ENCODE measurements at places on chromosomes 11 and 22. TPM values are rescaled to one million over a fixed set of nuclear protein-coding genes. Genes with fewer than 3 reads are reported as not detected.

GRCh38 chr22:32494971-32495370, 20.4 kb downstream of the FBXO7 start:
- DNase-seq: no peak

The MYO7A gene
- 0.05 TPM for total RNA-seq

The SPDYC gene
- total RNA-seq: not detected

GRCh38 chr22:24240381-24240780, 4.5 kb downstream of the GGT5 start:
- DNase-seq: no peak

DNA sequence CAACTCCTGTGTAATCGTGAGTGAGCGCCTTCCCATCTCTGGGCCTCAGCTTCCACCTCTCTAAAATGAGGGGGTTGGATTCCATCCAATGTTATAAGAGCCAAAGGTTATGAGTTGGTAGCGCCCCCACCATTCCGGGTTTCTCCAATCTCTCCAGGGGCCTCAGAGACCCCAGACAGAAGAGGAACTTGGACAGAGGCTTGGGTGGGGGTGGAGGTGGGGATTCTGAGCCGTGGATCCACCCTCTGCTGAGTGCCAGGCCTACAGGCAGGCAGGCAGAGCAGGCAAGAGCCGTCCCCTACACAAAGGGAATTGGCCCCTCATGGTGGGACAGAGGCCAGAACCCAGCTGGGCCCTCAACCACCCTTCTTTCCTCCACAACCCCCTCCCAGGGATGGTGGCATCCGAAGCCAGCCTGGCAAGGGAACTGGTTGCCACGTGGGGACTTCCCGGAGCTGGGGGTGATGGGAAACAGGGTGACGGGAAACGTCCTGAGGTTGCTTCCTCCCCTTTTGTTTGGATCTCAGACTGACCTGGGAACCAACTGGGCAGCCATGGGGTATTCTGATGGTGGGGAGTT, 31.8 kb downstream of the TXN2 start:
- DNase-seq: no peak

- no peak for DNase-seq
These were observed 81.3 kb upstream of the LINC01488 start for GRCh38 chr11:69400140-69400539.

DNA sequence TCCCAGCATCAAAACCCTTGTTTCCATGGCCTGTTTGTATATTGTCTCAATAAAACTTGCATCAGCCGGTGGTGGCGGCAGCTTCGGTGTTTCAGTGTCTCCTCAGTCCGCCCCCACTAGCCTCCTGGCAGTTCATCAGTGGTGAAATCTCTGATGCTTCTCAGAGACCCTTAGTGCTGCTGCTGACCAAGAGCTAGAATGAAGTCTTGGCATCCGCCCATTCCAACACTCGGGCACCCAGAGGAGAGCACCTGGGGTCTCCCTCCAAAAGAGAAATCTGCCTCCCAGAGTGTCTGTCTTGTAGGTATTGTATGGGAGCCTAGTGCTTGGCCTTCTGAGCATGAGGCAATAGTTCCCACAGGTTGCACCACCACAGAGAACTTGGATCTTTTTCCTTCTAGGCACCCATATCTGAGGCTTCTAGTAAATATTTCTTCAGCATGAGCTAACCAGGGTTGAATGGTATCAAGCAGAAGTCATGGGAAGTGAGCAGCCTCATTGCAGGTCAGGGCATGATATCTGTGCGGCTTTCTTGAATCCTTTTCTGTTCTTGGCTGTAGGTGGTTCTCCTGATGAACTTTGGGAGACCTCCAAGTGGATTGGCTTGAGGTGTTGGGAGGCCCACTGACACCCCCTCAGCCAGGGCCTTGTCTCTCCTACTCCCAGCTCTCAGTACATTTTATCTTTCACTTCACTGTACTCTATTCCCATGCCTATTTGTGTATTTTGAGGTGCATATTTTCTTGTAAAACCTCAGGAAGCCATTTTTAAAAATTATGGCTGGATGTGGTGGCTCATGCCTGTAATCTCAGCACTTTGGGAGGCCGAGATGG, 13.2 kb upstream of the AIFM3 start:
- no peak for DNase-seq

DNA sequence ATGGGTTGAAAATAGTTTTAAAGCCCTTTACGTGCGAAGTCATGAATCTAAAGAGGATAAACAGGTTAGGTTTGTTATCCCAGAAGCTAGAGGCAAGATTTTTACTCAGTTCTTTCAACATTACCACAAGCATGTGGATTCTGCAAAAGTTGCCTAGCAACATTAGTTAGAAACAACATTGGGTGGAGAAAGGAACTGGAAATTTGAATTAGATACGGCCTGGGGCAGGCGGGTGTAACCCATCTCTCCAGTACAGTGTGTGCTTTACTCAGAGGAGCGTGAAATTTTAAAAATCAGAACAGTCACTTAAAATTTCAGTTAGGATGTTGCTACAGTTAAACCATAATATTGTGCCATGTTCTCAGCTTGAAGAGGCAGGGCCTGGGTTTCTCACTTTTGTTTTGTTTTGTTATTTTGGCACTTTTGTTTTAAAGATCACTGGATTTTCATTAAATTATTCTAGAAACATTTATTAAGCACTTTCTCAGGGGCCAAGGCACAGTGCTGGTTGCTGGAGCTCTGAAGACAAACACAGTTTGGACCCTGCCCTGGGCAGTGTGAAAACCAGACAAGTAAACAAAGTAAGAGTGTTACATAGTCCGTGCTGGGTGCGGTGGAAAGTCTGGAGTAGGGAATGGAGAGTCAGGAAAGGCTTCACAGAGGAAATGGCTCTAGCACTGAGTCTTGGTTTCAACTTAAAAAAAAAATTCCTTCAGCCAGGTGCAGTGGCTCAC, 4.4 kb upstream of the WEE1 start:
- no peak for DNase-seq

- no peak for DNase-seq
These were observed 45.5 kb upstream of the ME3 start for GRCh38 chr11:86717817-86718501.

DNA sequence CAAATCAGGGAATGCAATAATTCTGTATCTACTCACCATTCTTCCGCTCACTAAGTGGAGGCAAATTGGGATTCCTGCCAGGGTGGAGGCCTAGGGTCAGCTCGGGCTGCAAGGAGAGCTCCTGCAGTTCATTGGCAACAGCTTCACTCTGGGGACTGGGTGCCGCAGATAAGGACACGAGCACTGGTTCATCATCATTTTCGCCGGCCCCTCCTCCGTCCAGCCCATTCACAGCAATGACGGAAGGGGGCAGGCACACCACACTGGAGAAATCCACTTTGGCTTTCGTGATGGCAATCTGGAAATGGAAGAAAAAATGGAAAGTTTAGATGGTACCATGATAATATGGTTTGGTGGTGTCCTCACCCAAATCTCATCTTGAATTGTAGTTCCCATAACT, 84.4 kb downstream of the MRTFA start:
- no peak for DNase-seq

DNA sequence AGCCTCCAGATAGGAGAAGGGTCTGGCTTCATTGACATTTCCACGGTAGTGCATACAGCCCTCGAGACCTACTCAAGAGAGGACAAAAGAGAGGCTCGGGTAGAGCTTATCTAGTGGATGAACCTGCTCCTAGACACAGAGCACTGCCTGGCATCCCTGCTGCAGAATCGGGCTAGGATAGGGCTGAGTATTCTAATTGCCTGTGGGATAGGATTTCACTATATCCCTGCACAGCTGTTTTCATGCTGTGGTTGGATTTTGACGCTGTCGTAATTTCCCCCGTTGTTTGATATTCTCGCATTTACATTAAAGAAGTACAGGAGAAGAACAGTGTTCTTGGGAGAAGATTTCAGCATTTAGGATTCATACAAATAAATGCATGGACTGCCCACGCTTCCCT, 107.8 kb downstream of the KIRREL3 start:
- no peak for DNase-seq

DNA sequence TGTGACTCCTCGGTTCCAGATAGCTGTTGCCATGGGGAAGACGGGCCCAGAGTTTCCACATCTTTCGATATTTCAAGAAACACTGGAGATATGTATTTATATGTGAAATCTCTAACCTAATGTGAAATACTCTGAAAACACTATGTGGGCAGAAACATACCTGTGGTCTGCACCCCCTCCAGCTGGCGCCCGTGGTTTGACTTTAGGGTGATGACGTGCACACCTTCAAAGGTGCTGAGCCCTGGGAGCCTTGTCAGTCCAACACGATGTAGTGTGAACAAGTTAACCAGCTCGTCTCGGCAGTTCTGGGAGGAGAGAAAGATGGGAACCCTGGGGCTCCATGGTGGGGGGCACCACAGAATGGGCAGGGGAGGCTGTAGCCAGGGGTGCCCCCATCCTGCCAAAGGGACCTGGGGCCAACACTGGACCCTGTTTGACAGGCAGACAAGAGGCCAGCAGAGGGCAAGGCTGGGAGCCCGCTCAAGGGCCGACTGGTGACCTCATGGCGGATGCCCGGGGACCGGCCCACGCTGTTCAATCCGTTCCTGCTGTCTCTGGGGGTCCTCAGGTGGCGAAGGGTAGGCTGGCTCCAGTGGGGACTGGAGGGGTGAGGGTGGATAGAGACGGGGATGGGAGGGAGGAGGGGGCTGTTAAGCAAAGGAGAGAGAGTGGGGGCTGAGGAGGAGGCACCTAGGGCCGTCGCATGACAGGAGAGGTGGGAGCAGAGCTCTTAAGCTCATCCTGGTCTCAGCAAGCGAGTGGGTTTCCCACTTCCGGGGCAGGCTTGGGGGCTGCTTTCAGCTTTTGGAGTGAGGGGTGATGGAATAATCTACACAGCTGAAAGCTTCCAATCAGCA, 43.8 kb downstream of the TRIOBP start:
- DNase-seq: no peak

DNA sequence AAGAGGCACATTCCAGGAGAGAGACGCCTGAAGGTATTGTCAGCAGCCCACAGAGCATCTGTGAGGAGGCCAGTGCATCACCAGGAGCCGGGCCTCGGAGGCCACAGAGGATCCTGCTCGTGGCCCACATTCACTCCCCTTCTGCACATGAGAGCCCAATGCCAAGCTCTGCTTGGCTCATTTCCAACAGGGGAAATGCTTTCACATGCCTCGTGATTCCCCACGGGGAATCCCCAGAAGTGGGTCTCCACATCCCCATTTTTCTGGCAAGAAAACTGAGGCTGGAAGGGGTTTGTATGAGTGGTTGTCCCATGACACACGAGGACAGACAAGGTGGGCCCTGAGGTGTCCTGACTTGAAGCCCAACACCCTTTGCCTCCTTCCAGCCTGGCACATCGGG, 34.4 kb downstream of the TP53I11 start:
- no peak for DNase-seq

- DNase-seq: no peak
These were observed 4.2 kb downstream of the TCIRG1 start for GRCh38 chr11:68043029-68043348.

The SLC5A4 gene
- not detected for total RNA-seq

DNA sequence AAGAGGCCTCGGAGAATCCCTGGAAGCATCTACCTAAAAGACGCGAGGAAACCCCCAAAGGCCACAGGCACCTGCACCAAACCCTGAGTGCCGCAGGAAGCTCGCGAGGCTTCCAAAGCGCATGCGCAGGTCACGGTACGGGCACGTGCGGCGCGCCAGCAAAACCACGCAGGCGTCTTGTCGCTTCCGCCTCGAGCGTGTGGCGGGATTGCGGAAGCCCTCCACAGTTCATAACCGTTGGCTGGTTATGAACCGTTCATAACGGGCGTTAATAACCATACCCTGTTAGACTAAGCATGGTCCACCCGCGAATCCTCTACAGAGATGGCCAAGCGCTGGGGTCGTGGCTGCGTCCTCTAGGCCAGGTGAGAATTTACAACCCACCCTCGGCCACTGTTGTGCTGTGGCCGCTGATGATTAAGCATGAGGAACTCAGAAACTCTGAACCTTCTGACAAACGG, 46.4 kb downstream of the MORC2 start:
- peak; percentile 84 for DNase-seq

GRCh38 chr22:19876314-19876940, 21.8 kb upstream of the GNB1L start:
- peak; percentile 58 for DNase-seq

- no peak for DNase-seq
These were observed 187.8 kb downstream of the CHST1 start for GRCh38 chr11:45477588-45477987.

The RIMBP3B gene
- total RNA-seq: 0.14 TPM

The MS4A7 gene
- total RNA-seq: 1.5 TPM

The ZBTB16 gene
- 13.1 TPM for total RNA-seq

GRCh38 chr11:9858218-9858617, 194.3 kb downstream of the SWAP70 start:
- no peak for DNase-seq

The POLR2L gene
- 97.8 TPM for total RNA-seq

The SLC43A1 gene
- total RNA-seq: 4.2 TPM

The USH1C gene
- total RNA-seq: not detected

GRCh38 chr11:19395050-19395449, 154.3 kb upstream of the E2F8 start:
- no peak for DNase-seq

The INPP5J gene
- not detected for total RNA-seq

The TECTA gene
- 0.39 TPM for total RNA-seq

DNA sequence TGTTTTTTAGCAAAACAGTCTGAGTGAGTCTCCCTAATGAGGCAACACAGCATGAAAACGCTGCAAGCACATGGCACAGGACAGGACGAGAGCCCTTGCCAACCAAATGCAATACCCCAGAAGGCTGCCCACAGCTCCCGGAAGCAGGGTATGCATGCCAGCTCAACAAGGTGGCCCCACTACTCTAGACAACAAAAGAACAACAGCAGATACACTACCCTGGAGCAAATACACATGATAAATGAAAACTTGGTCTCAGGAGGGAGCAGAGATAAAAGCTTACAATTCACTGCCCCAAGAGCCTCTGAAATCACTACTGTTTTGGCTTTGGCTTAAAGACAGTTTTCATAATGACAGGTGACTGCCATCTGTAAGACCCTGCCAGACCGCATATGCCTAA, 785.4 kb upstream of the API5 start:
- no peak for DNase-seq
